ENCODE measurements at places on chromosomes 5 and 9. TPM values are rescaled to one million over a fixed set of nuclear protein-coding genes. Genes with fewer than 3 reads are reported as not detected.

PCDHGB1 gene
- total RNA-seq = 0.19 TPM

- no peak overlapping the region for H3K27ac ChIP-seq
- H3K36me3 ChIP-seq = no peaks in the 10 kb centered on the region
- peaks cover 9% of the 10 kb centered on the region for H3K4me1 ChIP-seq
These were observed 7.2 kb downstream of the ZDHHC12 start for GRCh38 chr9:128716581-128717254.

GRCh38 chr9:106878934-106879333 lies 16.0 kb downstream of the ZNF462 start:
- peaks cover 57% of the 10 kb centered on the region for H3K4me1 ChIP-seq
- no peaks in the 10 kb centered on the region for H3K27me3 ChIP-seq
- no peak overlapping the region for H3K4me3 ChIP-seq

- no peaks in the 10 kb centered on the region for H3K4me1 ChIP-seq
- H3K27me3 ChIP-seq = no peaks in the 10 kb centered on the region
- H3K27ac ChIP-seq = no peak overlapping the region
- no peaks in the 10 kb centered on the region for H3K36me3 ChIP-seq
- DNase-seq = no peak
- no peak overlapping the region for H3K4me3 ChIP-seq
These were observed 8.7 kb downstream of the PROP1 start for GRCh38 chr5:177987326-177987725.

Measured in MCF 10A (cell line).